ENCODE measurements at places on chromosomes 4 and X.

GRCh38 chrX:12804655-12805054 lies 13.4 kb downstream of the PRPS2 start:
- no peak for DNase-seq

DNA sequence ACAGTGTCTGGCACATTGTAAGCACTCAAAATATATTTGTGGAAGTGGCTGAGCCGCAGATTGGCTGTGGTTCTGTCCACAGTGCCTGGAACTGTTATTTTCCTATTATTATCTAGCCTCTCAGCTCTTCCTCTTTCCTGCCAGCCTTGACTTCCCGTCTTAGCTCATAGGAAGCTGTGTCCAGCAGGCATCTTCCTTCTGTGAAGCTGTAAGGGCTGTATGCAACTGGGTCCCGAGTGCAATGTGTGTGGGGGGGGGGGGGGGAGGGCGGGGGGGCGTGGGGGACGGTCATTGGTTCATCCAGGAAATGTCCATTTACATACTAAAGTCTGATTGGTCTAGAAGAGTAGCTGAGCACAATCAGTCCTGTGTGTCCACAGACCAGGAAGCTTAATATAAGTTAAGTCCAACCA lies 210.7 kb downstream of the PDGFRA start:
- peak; percentile 59 for DNase-seq

GRCh38 chr4:163157157-163157556 lies 9.5 kb downstream of the NAF1 start:
- no peak for DNase-seq

DNA sequence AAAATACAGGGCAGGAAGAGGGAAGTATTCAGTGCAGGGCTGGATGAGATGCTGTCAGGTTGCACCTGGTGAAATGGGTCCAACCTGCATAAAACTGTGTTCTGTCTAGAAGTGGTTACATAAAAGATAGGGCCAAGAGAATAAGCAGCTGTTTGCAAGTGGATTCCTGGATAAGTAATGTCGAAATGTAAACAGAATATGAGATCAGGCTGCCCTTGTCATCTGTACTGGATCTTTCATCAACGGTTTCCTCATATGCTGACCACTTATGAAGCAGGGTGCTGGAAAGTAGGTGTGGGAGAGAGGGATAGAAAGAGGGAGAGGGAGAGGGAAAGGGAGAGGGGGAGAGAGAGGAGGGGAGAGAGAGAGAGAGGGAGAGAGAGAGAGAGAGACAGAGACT lies 349.8 kb upstream of the CPEB2 start:
- DNase-seq, result no peak

DNA sequence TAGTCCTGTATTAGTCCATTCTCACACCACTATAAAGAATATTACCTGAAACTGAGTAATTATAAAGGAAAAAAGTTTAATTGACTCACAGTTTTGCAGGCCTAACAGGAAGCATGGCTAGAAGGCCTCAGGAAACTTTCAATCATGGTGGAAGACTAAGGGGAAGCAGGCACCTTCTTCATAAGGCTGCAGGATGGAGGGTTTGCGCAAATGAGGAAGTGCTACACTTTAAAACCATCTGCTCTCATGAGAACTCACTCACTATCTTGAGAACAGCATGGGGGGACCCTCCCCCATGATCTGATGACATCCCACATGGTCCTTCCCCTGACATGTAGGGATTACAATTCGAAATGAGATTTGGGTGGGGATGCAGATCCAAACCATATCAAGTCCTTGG lies 12.1 kb upstream of the MAGEA11 start:
- no peak for DNase-seq

GRCh38 chr4:124537971-124538370 lies 174.6 kb downstream of the ANKRD50 start:
- no peak for DNase-seq

DNA sequence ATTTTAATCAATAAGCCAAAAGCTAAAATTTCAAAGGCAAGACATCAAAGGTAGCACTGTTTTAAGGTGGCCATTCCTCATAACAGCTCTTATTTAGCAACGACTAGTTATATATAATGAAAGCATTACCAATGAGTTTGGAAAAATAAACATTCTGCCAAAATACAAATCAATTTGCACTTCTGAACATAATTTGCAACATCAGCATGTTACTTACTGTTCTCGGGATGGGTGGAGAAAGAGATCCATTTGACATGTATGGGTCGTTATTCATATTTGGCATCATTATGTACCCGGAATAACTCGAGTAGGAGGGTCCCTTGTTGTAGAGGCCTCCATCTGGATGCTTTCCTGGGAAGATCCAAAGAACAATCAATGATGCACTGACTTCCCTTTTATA lies 5.4 kb downstream of the LEF1 start:
- no peak for DNase-seq

DNA sequence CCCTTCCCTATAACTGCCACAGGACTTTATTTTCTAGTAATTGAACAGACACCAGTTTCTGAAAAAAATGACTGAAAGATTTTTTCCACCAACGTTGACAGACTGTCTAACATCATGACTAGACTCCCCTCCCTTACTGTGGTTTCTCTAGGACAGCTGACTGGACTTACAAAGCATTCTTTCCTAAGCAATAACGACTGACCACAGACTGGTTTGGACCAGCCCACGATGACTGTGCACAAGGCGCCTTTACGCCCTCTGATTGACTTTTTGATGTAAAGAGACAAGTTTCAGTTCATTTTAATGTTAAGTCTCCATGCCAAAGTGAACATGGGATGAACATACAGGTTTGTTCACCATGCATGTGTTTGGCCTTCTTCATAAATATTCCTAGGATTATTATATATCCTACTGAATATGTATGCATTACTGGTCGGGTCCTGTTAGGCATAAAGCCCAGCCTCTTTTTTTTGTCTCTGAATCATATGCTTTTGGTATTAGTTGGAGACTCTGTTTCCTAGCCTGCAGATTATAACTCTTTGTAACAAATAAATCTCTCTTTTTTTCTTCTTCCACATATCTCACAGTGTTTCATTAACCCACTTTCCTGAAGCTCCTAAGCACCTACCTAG lies 50.5 kb upstream of the UGT2B4 start:
- DNase-seq, result no peak

DNA sequence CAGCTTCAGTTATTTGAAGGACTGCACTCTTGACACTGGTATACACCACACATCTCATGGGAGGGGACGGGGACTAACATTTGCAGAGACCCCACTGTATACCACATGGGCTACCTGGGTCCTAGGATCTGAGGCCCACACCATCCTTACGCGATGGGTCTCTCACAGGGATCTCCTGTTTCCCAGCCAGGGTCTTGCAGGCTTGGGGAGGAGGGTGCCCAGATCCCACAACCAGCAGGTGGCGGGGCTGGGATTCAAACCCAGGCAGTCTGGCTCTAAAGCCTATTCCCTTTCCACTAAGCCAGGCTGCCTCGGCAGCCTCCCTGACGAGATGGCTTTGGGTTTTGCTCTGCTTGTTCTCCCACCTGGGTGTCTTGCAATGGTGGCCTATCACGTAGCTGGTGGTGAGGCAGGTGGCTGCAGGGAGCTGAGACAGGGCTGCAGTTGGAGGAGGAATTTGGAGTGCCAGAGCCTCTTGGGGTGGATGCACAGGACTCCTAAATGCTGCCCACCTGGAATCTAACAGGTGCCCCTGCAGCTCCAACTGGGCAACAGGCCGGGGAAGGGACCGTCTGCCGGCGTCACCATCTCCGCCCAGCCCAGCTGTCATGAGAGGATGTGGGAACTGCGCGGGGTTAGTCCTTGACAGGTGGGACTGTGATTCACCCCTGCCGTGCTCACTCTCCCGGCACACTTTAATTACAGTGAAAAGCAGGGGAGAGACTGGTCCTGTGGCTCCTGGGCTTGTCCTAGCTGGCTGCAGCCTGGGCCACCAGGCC lies 110.7 kb downstream of the PSAPL1 start:
- DNase-seq, result no peak

DNA sequence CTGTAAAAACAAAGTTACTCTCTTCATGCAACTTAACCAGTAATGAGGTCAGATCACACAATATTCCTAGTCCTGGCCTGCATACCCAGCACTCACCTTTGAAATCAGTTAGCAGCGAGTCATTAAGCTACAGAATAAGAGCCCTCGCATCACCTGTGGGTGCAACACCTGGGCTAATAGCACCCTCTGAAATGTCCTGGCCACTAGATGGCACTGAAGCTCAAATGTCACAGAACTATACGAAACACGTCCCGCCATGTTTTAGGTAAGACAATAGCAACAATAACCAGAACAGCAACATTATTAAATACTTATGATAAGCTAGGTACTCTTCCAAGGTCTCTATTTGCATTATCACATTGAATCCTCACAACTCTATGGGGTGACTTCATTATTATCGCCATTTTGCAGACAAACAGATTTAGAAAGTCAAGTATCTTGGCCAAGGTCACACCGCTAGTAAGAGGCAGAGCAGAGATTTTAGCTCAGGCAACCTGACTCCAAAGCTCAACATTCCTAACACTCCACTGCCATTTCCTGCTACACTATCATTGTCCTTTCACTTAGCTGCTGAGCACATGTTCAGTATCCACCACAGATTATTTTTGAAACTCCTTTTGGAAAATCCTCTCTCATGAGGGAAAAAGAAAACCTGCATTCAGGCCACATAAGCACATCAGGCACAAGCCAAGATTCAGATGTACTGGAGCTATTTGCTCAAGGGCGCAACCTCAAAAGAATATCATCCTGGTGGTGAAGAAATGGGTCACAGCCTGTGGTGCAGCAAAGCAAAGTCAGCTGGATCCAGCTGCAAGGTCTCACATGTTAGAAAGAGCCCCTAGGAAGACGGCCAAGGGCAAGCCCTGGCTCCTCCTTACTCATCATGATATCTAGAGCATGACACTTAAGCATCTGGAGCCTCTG lies 59.5 kb upstream of the KDR start:
- no peak for DNase-seq

- DNase-seq, result no peak
These were observed 326.7 kb downstream of the STK32B start for GRCh38 chr4:5378002-5378401.

- DNase-seq, result no peak
These were observed 310.1 kb downstream of the PPP3CA start for GRCh38 chr4:101037249-101037648.

- DNase-seq, result no peak
These were observed 20.6 kb downstream of the GRPR start for GRCh38 chrX:16143968-16144367.

- DNase-seq, result peak; percentile 88
These were observed 64.7 kb downstream of the TBC1D14 start for GRCh38 chr4:6974138-6974848.

- DNase-seq, result no peak
These were observed 870.2 kb downstream of the C4orf33 start for GRCh38 chr4:129966175-129966574.

DNA sequence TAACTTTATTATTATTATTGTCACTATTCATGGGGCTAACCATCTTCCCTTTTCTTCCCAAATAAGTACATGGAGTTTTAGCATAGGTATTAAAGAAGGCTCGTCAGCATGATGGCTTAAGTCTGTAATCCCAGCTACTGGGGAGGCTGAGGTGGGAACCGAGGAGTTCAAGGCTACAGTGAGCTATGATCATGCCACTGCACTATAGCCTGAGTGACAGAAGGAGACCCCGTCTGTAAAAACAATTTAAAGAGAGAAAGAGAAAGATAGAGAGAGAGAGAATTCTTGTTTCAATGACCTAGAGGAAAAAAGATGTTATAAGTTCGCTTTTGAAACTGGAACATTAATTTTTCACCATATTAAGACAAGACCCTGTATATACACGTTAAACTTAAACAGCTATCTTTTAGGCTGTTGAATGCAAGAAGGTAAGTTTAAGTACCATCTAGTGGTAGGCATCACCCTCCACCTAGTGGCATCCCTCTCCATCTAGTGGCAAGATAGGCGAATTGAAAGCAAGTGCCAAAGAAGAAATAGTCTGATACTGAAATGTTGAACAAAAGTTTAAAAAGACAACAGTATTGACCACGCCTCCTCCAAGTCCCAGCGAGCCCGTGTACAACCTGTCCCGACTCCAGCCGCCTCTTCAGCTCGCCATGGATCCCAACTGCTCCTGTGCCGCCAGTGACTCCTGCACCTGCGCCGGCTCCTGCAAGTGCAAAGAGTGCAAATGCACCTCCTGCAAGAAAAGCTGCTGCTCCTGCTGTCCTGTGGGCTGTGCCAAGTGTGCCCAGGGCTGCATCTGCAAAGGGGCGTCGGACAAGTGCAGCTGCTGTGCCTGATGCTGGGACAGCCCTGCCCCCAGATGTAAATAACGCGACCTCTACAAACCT lies 26.0 kb upstream of the YTHDC1 start:
- peak; percentile 64 for DNase-seq

- no peak for DNase-seq
These were observed 8.5 kb downstream of the CNKSR2 start for GRCh38 chrX:21382715-21383114.

- DNase-seq, result peak; percentile 80
These were observed at the start of gene LONRF3 for GRCh38 chrX:118974088-118974907. Gene LONRF3 (plus strand): TSS chrX:118974618. CDS start chrX:118974781, 163 bp downstream.

- no peak for DNase-seq
These were observed 973 bp downstream of the STK32B start for GRCh38 chr4:5052204-5052702.

- peak; percentile 12 for DNase-seq
These were observed 24.2 kb upstream of the PPM1K start for GRCh38 chr4:88308587-88308986.

GRCh38 chr4:185735866-185736400 lies 76.1 kb downstream of the SORBS2 start:
- peak; percentile 28 for DNase-seq

- DNase-seq, result no peak
These were observed 195.5 kb downstream of the ZNF330 start for GRCh38 chr4:141416219-141416618.

GRCh38 chrX:69321789-69322188 lies 156.5 kb upstream of the PJA1 start:
- no peak for DNase-seq

DNA sequence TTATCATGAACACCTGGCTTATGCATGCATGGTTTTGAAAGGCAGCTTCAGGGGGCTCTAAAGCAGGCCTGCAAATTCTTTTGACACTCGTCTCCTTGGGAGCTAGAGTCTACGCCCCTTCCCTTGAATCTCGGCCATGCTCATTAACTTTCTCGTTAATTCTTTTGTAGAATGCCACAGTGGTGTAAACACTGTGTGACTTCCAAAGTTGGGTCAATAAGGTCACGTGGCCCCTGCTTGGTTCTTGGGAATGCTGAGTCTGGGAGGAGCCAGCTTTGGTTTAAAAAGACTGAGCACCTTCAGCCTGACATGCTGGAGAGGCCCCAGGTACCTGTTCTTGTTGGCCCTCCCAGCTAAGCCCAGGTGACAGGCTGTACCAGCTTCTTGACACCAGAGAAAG lies 228.4 kb downstream of the DHRSX start:
- DNase-seq, result no peak

DNA sequence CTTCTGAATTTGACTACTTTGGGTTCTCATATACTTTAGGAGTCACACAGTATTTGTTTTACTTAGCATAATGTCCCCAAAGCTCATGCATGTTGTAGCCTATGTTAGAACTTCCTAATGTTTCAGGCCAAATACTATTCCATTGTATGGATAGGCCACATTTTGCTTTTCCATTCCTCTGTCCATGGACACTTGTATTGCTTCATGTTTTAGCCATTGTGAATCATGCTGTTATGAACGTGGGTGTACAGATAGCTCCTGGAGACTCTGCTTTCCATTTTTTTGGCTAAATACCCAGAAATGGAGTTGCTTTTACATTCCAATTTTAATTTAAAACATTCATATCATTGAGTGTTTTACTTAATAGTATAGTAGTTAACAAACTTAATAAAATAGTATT lies 54.5 kb downstream of the HTT start:
- no peak for DNase-seq
